ENCODE measurements at places on chromosomes 1 and 21.

DNA sequence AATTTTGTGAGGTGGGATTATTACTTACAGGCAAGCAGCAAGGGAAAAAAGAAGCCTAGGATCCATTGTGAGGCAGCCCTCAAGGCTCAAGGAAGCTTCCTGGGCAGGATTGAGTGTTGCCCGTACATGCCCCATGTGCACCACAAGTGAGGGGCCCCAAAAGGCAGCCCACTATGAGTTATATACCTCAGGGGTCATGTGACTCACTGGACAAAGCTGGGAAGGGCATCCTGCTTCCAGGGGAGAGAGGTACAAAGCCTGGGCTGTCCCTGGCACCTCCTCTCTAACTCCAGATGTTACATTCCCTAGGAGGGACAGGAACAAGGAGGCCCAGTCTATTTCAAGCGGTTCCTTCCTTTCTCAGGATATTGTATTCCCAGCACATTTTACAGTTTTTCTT, 34.0 kb upstream of the CD1D start:
- no peak for DNase-seq

DNA sequence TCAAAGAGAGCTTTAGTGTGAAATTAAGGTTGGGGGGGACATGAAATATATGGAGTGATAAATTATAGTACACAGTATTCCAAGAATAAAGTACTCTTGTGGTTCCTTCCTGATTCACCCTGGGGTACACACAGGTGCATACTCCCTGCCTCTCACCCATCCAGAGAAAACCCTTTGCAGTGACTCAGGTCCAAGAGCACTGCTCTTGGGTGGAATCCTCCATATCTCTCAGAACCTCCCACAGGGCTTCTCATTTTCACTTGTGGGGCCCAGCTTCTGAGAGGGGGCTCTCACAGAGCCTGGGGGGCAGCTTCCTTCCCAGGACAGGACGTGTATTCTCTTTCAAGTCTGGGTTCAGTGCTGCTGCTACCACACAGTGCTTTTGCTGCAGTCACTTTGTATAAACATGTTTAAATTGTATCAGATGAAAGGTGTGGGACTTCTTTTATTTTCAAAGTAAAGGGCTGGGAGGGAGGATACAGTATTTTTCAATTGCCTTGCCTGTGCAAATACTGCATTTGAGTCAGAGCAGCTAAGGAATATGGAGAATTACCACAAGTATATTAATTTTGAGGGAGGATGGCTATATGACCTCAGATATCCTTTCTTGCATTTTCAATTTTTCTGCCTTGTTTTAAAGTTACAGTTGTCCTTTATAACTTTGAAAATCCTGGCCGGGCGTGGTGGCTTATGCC, 24.9 kb upstream of the BMP8A start:
- no peak for DNase-seq

DNA sequence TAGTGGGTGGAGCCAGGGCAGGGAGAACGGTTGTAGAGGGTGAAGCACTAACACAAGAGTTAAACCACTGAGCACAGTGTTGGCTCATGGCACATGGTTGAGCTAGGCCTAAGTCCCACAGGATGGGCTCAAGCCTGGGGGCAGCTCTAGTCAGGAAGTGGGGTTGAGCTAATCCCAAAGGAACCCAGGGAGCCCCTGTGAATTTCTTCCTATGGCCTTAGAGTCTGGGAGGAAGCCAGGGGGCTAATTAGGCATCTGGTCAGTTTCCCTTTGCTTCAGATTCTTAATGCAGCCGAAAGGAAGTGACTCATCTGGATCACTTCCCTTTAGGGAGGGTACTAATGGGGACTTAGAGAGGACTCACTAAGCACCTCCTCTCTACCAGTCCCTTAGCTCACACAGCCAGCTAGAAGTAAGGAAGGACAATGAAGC, 10.1 kb downstream of the CFAP45 start:
- no peak for DNase-seq

DNA sequence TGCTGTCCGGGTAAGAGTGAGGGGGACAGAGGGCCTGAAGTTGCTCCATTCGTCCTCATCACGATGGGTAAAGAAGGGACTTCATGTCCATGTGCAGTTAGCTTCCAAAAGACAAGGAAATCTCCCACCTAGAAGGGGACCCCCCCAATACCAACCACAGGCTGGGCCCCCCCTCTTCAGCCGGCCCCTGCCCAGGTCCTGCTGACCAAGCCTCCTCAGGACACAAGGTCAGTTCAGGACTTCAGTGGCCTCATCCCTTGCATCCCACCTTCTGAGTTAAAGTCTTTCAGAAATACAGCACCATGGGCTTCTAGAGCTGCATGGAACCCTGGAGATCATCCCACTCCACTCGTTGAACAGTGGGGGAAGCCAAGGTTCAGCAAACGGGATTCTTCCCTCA, 115.4 kb upstream of the ERG start:
- no peak for DNase-seq

- no peak for DNase-seq
Observed at GRCh38 chr1:162159515-162159914, 90.0 kb downstream of the NOS1AP start.

DNA sequence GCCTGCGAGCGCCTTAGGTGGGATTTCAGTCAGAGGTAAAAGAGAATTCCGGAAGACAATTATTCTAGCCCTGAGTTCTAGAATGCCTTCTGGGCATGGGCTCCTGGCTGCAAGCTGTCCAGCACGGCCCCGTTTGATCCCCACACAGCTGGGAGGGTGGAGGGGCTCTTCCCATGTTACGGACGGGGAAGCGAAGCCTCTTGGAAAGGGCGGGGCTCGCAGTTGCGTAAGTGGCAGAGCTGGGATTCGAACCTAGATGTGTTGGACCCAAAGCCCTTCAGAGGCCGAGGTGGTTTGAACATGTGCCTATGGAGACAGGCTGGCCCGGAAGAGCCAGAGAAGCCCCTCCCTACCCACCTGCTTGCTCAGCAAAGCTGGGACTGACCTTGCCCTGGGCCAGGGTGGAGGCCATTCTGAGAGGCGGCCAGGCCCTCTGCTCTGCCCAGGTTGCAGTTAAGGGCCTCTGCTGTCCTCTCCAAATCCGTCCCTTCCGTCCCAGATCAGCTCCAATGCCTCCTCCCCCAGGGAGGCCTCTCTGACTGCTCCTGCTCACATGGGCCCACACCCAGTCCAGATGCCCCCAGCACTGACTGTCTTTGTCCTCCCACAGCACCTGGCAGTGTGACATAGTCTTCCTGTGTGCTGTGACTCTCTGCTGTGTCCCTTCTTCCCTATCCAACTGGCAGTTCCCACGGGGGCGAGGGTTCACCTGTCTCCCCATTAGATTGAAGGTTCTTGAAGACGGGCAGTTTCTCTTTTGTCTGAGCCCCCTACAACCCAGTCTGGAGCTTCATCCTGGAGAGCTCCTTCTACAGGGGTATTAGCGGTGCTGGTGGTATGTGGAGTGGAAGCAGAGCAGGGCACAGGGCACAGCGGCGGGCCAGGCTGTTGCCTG, 1.2 kb upstream of the HSPB7 start:
- DNase-seq: no peak

- DNase-seq: no peak
Observed at GRCh38 chr1:248756151-248756550, 592 bp upstream of the LYPD8 start.

DNA sequence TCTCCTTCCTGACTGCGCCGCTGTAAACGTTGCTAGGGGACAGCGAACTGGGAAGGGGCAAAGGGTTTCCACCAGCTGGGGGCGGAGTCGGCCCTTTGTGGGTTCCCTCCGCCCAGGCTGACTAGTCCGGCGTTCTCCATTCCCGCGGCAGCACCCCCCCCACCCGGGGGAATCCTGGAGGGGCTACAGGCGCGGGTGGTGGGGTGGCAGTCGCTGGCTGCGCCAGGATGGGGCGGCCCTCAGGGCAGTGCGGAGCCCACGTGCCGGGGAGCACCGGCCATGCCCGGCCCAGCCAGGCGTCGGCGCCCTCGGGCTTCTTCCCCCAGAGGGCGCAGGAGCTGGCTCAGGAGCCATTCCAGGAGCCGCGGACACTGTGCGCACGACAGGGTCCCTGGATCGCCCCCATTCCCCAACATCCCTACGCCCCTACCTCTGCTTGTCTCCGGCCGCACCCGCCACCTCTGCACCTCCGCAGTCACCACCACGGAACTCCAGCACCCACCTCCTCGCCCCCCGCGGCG, 476 bp downstream of the BATF3 start:
- DNase-seq: peak; percentile 77

DNA sequence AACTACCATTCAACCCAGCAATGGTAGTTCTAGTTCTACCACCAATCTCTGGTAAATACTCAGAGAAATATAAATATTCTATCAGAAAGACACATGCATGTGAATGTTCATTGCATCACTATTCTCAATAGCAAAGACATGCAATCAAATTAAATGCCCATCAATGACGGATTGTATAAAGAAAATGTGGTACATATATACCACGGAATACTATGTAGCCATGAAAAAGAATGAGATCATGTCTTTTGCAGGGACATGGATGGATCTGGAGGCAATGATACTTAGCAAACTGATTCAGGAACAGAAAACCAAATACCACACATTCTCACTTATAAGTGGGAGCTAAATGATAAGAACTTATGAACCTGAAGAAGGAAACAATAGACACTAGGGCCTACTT, 37.5 kb upstream of the C1orf87 start:
- DNase-seq: no peak

DNA sequence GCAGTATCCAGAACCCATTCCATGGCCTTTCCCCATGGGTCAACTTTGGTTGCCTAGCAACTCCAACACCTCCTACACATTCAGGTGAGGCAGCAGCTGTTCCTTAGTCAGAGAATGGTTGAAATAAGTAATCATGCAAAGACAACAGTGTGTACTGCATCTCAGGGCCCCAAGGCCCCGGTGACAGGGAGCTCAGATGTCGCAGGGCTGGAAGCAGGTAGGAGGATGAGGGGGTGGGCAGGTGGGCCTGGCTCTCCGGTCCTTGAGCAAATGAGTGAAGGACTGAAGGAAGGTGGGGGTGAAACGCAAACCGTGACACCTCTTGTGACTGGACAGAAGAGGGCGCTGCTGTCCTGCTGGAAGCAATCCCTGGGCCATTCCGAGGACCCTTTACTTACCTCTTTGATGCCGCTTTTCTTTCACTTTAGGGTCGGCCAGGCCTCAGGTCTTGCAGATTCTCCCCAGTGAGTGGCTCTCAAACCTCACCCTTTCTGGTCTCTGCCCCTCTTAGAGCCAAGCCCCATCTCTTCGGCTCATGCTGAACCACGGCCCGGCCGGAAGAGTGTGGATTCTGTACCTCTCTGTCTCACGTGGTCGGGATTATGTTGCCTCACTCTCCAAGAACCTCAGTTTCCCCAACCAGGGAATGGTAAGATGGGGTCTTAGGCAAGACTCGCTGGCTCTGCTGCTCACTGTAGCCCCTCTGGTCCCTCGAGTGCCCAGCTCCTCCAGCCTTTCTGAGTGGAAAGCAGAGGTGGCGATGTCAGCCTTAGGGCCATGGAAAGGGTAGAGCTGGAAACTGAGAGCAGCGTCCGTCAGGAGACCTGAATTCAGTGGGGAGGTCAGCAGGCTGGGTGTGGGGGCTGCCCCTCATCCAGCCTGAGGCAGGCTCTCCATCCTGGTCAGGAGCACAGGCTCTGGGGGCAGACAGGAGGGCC, 5.6 kb upstream of the KCNA10 start:
- peak; percentile 55 for DNase-seq

- DNase-seq: no peak
Observed at GRCh38 chr1:119795261-119796200, 15.7 kb downstream of the REG4 start.

GRCh38 chr1:156203331-156203730, 9.4 kb downstream of the SLC25A44 start:
- DNase-seq: no peak

- no peak for DNase-seq
Observed at GRCh38 chr1:241589521-241589920, 50.6 kb downstream of the CHML start.

DNA sequence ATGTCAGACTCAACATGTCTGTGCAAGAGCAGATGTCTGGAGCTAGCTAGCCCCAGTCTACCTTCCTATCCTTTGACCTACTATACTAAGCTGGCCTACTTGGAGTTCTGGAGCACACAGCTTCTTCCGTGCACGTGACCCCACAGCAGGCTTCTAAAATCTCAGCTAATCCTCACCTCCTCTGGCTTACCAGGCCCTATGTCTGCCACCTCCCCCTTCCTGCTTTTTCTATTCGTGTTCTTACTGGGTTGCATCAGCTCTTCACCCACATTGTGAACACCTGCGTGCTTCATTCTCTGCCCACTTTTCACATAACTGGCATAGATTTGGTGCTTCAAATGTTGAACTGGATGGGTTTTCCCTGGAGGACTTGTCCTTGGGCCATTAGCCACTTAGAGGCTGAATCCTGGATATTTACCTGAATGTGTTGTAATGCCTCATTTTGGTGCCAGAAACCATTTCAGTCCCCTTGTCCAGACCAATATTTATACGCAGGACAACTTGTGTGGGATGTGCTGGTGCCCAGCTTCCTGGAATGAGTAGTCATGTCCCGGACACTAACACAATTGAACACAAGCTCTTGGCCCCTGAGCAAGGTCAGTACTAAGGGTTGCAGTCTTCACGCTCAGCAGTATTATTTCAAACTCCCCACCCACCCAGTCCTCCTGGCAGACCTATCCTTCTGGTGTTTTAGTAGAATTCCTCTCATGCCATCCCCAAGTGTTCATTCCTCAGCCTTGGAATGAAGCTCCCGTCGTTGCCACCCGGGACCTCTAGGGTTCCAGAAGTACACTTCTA, 24.0 kb downstream of the TENT5C start:
- no peak for DNase-seq

DNA sequence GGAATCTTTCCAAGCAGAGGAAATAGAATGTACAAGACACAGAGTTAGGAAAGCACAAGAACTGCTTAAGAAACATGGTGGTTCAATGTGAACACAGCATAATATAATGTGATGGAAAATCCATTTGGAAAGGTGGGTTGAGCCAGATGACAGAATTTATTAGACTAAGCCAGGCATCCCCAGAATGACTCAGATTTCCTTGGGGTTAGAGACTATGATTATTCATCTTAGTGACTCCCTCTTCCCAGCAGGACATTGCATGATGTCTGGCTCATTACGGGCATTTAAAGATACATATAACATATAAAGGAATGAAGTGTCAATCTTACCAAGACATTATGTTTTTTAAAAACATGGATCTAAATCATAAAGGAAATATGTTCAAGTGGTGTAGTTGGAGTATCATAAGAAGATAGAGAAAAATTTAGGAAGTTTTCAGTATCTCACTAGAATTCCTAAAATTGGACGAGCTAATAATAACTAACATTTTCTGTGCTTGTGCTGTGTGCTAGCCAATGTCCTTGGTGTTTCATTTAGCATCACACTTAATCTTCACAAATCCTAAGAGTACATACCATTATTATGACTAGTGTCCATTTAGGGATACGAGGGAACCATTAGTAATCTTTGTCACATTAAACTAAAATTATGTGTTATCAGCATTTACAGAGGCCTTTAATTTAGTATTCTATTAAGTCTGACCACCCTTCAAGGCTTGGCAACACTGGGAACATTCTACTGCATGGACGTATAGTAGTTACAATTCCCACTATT, 41.0 kb upstream of the ST6GALNAC5 start:
- DNase-seq: no peak

DNA sequence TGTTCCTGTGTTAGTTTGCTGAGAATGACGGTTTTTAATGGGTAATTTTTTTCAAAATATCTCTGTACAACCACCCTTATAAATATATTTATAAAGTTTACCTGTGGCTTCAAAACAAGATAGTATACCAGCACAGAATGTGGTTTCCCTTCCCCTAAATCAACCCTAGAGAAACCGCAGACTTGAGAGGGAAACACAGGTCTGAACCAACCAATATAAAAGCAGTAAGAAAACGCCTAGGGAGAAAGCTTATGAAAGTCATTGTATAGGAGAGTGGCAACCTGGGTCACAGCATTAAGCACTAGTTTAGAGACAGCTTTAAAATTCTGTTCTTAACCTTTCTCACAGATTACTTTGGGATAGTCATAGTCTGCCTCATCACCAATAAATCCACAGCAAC, 180.6 kb upstream of the LHX8 start:
- DNase-seq: no peak

- DNase-seq: peak; percentile 7
Observed at GRCh38 chr1:35298464-35298863, 30.0 kb downstream of the ZMYM4 start.
